ENCODE measurements at places on chromosomes 16 and 17.

DNA sequence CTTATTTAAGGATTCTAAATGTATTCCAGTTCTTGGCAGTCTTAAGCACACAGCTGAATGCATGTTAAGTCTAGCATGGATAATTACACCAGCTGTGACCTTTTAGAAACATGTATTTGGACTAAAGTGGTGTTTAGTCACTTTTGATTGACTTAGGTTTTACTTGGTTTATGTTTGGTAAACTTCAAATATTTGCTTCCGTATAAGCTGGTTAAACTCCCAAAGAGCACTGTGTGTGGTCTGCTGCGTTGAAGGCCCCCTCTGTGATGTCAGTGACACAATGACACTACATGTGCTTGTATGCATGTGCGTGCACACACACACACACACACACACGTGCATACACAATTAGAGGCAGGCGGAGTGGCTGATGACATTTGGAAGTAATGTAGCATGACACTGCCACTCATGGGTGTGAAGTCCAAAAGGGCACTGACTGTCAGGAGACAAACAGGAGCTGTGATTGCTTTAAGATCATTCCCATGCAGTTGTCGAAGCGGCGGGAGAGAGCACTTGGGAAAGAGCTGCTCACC lies 156.1 kb upstream of the CDH13 start:
- no peak for DNase-seq

- DNase-seq = no peak
These were observed 15.1 kb downstream of the FAM117A start for GRCh38 chr17:49748791-49749190.

DNA sequence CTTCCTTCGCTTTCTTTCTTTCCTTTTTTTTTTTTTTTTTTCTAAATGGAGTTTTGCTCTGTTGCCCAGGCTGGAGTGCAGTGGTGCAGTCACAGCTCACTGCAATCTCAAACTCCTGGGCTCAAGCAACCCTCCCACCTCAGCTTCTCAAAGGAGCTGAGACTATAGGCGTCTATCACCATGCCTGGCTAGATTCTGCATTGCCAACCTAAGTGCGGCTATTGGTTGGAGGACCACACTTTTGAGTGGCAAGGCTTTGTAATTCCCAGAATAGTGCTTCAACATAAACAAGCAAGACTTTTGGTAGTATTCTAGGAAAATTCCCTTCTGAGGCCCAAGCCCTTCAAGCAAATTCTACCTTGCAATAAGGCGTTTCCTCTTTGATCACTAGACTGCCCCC lies 107.8 kb downstream of the YPEL2 start:
- no peak for DNase-seq

- peak; percentile 48 for DNase-seq
These were observed 28.6 kb upstream of the NUDT16L1 start for GRCh38 chr16:4664538-4665418.

DNA sequence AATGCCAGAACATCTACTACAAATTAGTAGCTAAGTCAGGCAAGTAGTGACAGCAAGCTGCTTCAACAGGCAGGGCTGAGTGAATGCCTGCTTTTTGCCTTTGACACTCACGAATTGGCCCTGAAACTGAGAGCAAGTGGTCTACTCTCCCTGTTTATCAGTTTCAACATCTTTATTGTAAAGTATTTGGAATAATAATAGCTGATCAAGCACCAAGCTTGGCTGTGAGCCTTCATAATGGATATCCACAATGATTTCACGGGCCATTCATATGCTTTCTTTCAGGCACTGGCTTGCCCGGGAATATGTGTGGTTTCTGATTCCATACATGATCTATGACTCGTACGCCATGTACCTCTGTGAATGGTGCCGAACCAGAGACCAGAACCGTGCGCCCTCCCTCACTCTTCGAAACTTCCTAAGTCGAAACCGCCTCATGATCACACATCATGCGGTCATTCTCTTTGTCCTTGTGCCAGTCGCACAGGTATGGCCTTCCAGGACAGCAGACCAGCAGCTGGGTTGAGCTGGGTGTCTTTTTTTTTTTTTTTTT lies 5.2 kb downstream of the TLCD3A start:
- DNase-seq = no peak

GRCh38 chr16:52740766-52741165 lies 193.8 kb upstream of the TOX3 start:
- DNase-seq = no peak

GRCh38 chr16:58458606-58459343 lies 41.2 kb upstream of the NDRG4 start:
- DNase-seq = no peak

GRCh38 chr16:4914528-4915225 lies 22.3 kb downstream of the PPL start:
- no peak for DNase-seq

DNA sequence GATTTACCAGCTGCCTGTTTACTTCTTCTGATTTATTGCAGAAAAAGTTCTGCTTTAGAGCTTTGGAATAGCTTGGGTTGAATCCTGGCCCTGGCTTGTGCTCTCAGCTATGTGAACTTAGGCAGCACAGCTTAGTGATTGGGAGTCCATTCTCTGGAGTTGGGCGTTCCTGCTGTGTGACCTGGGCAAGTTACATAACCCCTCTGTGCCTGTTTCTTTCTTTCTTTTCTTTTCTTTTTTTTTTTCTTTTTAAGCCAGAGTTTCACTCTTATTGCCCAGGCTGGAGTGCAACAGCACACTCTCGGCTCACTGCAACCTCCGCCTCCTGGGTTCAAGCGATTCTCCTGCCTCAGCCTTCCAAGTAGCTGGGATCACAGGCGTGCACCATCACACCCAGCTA lies 51.5 kb upstream of the AQP8 start:
- DNase-seq = no peak

DNA sequence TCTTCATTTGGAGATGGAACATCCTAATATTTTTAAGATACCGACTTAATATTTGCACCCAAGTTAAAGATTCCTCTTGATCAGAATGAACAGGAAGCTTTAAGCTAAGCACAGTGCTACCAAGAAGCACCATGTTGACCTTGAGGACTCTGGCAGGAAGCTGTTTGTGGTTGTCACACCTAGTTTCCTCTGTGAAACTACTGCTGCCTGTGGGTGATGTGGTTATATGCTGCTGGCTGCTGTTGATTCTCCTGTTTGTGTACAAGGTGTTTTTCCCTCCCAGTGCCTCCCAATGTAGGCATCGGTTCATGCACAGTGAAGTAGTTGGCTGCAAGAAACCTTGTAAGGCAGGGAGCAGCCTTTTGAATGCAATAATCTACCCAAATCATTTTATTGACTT lies 23.4 kb downstream of the RBL2 start:
- no peak for DNase-seq

DNA sequence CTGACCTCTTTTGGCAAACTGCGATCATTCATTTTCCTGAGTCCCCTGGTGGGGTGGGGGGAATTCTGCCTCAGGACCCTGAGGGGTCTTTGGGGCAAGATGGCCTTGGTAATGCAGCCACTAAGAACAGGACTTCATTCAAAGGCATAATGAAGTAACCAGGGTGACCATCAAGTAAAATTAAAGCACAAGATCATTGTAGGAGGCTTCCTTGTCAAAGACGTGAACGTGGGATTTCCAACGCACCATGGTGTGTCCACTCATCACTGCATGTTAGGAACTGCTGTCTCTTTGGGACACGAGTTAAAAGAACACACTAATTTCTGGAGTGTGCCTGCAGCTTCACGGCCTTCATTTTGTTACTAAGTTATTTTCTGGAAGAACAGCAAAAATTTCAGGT lies 51.3 kb downstream of the NDE1 start:
- no peak for DNase-seq

GRCh38 chr17:50325906-50326305 lies 20.0 kb upstream of the XYLT2 start:
- no peak for DNase-seq

DNA sequence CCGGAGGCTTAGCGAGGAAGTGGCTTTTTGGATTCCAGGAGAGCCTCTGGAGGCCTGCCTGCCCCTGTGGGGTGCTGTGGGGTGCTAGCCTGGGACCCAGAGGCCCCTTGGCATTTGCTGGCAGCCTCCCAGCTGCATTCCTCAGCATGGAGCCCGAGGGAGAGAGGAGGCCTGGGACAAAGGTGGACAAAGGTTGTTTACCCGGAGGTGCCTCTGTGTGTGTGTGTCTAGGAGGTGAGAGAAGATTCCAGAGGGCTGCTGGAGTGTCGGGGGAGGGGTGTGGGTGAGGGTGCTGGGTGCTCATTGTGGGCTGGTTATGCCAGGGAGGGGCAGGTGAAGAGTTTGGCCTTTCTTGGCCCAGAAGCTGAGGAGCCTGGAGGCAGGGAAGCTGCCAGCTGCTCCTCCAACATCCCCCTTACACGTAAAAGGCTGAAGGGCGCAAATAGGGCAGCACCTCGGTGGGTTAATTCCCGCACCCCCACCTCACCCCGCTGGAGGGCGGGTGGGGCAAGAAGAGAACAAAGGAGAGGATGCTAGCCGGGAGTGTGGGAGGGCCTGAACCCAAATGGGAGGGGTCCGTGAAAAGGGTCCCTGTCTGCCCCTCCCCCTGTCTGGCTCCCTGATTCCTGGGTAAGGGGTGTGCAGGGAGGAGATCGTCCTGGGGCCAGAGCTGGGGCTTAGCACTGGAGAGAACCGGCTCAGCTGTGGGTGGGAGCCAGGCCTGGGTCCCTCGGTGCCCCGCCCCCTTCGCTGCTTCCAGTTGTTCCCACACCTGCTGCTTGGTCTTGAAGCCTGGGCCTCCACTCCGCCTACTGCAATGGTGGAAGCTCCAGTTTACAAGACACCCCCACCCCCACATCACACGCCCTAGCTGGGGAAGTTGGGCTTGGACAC lies 9.9 kb downstream of the HEXIM2 start:
- DNase-seq = no peak

DNA sequence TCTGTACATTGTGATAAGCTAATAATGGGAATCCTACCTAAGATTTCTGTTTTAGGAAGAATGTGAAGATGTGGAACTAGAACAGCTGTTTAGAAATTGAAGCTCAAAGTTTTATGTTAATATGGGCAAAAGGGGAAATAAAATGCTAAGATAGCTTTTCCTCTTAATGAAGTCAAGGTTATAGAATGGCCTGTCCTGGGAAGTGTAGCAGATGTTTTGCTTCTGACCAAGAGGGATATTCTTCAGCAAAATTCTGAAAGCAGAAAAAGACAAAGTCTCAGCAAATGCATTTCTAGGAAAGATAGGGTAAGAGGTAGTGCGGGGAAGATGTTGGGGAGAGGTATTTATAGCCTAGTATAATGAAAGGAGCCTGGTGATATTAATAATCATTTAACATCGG lies 13.1 kb downstream of the MAP3K3 start:
- DNase-seq = no peak

- no peak for DNase-seq
These were observed 119.1 kb downstream of the CCDC182 start for GRCh38 chr17:57625957-57626356.

DNA sequence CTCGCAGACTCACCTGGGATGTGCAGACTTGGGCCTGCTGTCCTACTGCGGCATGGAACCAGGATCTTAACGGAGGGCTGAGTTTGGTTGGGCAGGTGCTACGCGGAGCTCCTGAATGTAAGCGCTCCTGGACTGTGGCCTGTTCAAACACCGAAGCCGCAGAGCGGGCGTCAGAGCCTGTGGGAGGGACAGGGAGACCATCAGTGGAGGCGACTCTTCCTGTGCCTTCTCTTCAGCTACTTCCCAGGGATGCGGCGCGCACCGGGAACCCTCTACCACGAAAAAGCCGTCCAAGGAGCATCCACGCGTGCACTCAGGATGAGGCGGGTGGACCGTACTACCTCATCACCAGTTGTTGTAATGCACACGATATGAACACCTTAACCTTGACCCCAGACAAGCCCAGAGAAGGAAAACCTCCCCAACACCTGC lies 2.0 kb downstream of the USP36 start:
- no peak for DNase-seq

DNA sequence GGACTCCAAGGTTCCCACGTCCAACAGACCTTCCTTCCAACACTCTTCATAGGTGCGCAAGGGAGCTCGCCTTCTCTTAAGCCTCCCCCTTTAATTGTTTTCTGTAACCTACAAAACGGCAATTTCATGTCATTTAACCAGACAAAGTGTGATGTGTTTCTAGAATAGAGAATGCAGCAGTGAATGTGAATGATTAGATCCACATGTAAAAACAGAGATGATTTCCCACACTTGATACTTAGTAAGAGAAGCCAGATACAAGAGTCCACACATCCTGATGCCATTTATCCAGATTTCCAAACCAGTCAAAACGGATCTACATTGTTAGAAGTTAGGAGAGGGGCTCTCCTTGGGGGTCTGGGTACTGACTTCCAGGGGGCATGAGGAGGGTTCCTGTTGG lies 89.3 kb downstream of the IRF8 start:
- no peak for DNase-seq

GRCh38 chr17:60229188-60229802 lies 79.5 kb downstream of the CA4 start:
- peak; percentile 17 for DNase-seq

- no peak for DNase-seq
These were observed 152.3 kb downstream of the PCTP start for GRCh38 chr17:55903028-55903690.

DNA sequence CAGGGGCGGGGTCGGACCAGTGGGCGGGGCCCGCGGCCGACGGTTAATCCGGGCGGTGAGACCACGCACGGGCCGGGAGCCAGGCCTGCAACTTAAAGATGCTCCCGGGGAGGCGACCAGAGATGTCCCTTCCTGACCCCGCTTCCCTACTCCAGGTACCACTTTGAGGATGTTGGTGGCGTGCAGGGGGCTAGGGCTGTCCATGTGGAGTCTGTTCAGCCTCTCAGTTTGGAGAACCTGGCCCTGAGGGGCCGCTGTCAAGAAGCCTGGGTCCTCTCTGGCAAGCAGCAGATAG lies 580 bp downstream of the RANGRF start:
- DNase-seq = no peak

DNA sequence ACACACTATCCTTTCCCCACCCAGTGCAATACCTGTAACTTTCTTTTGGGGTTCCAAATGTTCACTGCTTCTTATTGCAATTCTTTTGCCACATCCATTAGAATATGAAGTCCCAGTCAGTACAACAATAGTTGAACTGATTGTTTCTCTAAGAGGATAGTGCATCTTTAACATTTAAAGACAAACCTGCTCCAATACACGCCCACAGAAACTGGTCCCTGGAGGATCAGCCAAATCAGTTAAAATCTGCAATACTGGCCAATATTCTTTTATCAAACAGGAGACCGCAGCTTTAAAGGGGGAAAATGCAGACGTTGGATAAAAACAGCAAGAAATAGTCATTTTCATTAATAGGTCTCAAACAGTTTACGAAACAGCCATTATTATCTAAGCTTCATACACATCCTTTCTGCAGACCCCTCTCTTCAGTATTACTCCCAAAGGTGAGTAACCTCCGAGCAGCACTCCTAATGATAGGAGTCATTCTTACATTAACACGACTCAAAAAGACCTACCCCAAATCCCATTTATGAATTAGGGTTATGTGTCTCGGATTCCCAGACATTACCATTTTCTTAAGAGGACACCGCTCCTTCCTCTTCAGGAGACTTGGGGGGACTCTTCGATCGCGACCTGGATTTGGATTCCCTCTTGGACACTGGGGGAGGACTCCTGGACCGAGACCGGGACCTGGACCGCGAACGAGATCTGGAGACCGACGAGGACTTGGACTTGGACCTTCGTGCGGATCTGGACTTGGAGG lies 1.4 kb downstream of the SRSF2 start:
- DNase-seq = no peak

GRCh38 chr16:78789561-78789960 lies 690.1 kb downstream of the WWOX start:
- DNase-seq = peak; percentile 21

Data from fibroblast of villous mesenchyme (primary cell).